Upper lobe of left lung (tissue), 6 donors: ENCODE measurements at places on chromosomes 4 and X.
A peak's percentile ranks its signal among the peaks of the same experiment; 100 is the strongest.

- DNase-seq = no peak
These were observed 202.6 kb upstream of the BCOR start for GRCh38 chrX:40300286-40300890.

- DNase-seq = no peak
These were observed 50.2 kb upstream of the FAM9A start for GRCh38 chrX:8851231-8851886.

DNA sequence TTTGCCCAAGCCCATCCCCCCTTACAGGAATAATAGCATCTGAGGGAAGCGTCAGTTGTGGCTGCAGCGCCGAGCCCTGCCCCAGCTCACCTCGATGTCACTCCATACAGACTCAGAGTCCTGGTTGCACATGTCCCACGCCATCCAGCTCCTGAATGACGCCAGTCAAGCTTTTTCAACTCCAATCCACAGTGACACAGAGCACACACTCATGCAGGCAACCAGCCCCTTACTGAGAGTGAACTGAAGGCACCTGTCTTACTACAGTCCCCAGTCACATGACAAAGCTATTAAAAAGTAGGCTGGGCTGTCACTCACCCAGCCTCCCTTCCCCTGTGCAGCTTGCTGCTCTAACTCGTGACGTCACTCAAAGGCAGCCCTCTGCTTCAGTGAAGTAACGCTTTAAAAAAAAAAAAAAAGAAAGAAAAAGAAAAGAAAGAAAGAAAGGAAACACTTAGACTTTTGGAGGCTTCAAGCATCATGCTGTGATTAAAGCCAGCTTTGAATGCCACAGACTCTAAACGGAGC lies at the start of gene PPARGC1A:
TSS of gene PPARGC1A (minus strand) at position 234 of the 528 bp plus-strand sequence. CDS start at position 144, 90 bp downstream.
- DNase-seq = peak; percentile 2

DNA sequence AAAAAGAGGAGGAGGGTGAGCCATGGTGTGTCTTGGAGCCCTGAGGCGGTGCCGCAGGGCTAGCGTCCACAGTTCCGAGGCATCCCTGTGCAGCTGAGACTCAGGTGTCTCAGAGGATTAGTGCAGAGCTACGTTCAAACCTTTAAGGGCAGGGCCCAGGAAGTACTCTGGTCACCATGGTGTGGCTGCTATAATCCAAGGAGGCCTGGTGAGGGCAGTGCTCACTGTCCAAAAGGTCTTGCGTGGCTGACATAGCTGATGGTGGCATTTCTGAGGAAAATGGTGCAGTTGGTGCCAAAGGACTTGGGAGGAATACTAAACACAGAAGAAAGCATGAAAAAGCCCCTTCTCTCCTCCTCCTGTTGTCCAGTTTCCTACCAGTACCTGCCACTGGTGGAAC lies 146.9 kb downstream of the DCHS2 start:
- DNase-seq = peak; percentile 33

DNA sequence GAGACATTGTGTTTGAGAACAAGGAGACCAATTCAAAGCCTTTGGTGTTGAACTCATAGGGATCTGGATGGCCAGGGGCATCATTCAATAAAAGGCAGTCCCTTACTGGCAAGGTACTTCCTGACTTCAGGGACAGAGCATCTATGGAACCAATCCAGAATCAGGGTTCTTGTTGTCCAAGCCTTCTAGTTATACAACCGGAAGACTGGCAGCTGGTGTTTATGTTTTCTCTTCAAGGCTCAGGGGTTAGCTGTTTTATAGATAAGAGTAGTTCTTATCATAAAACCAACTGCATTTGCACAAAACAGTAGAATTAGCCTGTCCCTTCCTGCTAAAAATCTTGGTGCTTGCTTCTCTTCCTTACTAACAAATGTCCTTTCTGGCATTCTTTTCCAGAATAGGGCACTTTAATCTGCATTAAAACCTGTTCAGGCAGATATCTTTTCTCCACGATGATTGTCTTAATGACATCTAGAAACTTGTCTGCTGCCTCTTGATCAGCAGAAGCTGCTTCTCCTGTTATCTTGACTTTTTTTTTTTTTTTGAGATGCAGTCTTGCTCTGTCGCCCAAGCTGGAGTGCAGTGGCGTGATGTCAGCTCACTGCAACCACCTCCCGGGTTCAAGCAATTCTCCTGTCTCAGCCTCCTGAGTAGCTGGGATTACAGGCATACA lies 38.4 kb upstream of the ARHGEF6 start:
- DNase-seq = no peak
